ENCODE measurements at places on chromosomes 12 and 14. TPM values are rescaled to one million over a fixed set of nuclear protein-coding genes. Genes with fewer than 3 reads are reported as not detected.

Gene CACNA1C
- total RNA-seq: 0.14 TPM

DNA sequence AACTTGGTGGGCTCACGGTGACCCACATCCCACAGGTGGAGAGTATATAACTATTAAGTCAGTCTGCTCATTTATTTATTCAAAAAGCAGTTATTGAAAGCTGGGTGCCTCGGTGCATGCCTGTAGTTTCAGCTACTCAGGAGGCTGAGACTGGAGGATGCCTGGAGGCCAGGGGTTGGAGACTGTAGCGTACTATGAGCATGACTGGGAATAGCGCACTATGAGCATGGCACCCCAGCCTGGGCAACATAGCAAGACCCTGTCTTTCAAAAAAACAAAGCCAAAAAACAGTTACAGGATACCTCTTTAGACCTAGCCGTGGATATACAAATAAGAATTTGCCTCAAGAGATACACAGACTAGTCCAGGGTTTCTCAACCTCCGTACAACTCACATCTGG, 139.8 kb downstream of the ZFP36L1 start:
- DNase-seq: no peak

GRCh38 chr12:48054955-48055821, 50.7 kb downstream of the SENP1 start:
- DNase-seq: no peak

GRCh38 chr12:47033081-47033480, 46.3 kb upstream of the PCED1B start:
- DNase-seq: no peak

- no peak for DNase-seq
Measured at GRCh38 chr12:18254081-18254480, 7.2 kb upstream of the PIK3C2G start.

- DNase-seq: no peak
Measured at GRCh38 chr12:414859-415258, 13.4 kb downstream of the CCDC77 start.

GRCh38 chr12:129776977-129777667, 126.7 kb downstream of the TMEM132D start:
- no peak for DNase-seq

Gene ASPG
- not detected for total RNA-seq

Gene IL23A
- 79.5 TPM for total RNA-seq

DNA sequence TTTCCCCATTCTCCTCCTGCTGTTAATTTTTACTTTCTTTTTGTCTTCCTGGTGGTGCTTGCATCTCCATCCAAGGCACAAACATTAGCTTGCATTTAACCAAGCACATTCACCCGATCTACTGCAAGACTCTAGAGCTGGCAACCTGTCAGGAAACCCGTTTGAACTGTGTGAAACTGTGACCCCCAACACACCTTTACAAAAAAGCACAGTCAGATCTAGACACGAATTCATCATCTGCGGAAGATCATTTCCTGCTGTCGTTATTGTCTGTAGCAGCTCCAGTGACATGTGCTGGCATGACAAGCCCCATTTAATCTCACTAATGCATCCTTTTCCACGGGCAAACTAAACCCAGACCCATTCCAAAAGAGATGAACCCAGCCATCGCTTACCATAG, 340.5 kb downstream of the VRK1 start:
- peak; percentile 36 for DNase-seq

Gene FAIM2
- total RNA-seq: 0.39 TPM

Gene MTHFD1
- total RNA-seq: 123 TPM

- no peak for DNase-seq
Measured at GRCh38 chr14:81416981-81417380, 16.9 kb upstream of the STON2 start.
